ENCODE measurements at places on chromosomes 11 and 22.

- no peak for DNase-seq
These were observed 1382.4 kb downstream of the BRD1 start for GRCh38 chr22:48445113-48445827.

DNA sequence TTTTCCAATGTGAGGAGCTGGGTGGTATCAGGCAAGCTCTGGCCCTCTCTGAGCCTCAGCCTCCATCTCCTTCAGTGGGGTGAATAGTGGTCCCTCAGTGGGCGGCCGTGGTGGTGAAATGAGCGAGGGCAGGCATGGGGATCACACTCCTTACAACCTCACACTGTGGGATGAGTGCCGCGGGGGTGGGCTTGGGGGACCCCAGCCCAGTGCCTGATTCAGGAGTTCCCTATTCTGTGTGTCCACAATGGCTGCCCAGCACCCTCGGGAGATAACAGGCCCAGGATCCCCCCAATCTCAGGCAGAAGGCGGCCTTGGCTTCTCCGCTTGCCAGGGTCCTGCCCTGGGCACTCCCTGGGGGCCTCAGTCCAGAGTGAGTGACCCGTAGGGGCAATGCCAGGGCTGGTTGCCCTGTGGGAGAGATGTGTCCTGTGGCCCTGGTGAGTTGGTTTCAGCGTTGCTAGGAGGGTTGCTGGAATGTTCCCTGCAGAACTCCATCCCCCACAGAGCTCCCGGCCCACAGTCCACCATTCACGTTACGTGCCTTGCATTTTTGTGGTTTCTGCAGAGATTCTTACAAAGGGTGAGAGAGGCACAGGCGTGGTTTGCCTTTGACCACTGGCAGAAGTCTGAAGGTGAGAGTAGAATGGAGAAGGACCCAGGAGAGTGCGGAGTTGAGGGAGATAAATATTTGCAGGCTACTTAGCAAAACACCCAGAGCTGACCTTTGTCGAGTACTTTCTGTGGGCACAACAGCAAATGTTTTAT, 2.9 kb downstream of the ALDH3B1 start:
- DNase-seq: no peak

GRCh38 chr11:111540114-111540936, at the start of gene LAYN:
Gene LAYN (plus strand): TSS chr11:111540720. CDS start chr11:111540844, 124 bp downstream.
- no peak for DNase-seq

DNA sequence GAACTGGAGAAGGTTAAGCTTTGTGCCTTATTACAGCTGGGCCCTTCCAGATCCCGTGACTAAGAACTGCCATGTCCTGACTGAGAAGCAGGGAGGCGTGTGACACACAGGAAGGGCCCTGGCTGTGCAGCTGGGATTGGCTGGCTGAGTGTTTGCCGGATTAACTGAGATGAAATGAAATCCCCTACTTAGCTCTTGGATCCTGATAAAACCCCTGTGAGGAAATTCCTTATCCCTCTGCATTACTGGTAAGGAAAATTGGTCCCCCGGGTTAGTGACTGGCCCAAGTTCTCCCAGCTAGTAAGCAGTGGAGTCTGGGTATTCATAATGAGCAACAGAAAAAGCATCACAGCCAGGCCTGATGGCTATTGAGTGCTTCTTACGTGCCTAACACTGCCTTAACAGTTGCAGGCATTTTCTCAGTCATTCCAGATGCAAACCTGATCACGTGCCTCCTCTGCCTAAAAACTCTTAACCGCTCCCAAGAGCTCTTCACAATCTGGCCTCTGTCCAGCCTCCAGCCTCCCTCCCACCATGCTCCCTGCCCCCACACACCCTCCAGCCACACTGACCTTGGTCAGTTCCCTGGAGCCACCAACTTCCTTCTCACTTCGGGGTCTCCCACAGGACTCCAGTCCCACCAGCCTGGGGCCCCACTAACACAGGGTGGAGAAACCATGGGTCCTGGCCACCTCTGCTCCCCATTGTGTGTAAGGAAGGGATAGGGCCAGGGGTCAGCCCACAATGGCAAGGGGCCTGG, 37.8 kb downstream of the ARRB1 start:
- DNase-seq: no peak

Data from activated CD4-positive, alpha-beta T cell treated with anti-CD3 and anti-CD28 coated beads, Interleukin-2, amount 50 U/mL, for 24 hours (primary cell).